Left cardiac atrium (tissue), 4 donors: ENCODE measurements at places on chromosomes 16 and 17. TPM values are rescaled to one million over a fixed set of nuclear protein-coding genes. Genes with fewer than 3 reads are reported as not detected.
A peak's percentile ranks its signal among the peaks of the same experiment; 100 is the strongest.

DNA sequence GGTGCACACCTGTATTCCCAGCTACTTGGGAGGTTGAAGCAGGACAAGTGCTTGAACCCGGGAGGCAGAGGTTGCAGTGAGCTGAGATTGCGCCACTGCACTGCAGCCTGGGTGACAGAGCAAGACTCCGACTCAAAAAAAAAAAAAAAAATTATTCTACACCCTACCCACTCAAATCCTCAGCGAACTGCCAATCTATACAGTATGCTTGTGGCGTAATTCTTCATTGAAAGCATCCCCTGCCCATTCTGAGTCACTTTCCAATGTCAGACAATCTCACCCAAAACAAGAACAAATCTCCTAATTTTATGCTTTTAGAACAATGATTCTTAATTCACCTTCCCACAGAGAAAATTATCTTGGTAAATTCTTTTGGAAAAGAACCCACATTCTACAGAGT lies 12.0 kb downstream of the AMFR start:
- no peak for DNase-seq

- DNase-seq = no peak
Measured at GRCh38 chr17:72025113-72025512, 95.7 kb upstream of the SOX9 start.

GRCh38 chr17:66508896-66509844 lies 206.8 kb downstream of the PRKCA start:
- peak; percentile 31 for DNase-seq

Gene MMP28
- total RNA-seq = 5.0 TPM

- DNase-seq = no peak
Measured at GRCh38 chr16:48622456-48623303, 12.7 kb upstream of the N4BP1 start.

- DNase-seq = peak; percentile 71
Measured at GRCh38 chr16:81315271-81316175, 761 bp downstream of the GAN start.

DNA sequence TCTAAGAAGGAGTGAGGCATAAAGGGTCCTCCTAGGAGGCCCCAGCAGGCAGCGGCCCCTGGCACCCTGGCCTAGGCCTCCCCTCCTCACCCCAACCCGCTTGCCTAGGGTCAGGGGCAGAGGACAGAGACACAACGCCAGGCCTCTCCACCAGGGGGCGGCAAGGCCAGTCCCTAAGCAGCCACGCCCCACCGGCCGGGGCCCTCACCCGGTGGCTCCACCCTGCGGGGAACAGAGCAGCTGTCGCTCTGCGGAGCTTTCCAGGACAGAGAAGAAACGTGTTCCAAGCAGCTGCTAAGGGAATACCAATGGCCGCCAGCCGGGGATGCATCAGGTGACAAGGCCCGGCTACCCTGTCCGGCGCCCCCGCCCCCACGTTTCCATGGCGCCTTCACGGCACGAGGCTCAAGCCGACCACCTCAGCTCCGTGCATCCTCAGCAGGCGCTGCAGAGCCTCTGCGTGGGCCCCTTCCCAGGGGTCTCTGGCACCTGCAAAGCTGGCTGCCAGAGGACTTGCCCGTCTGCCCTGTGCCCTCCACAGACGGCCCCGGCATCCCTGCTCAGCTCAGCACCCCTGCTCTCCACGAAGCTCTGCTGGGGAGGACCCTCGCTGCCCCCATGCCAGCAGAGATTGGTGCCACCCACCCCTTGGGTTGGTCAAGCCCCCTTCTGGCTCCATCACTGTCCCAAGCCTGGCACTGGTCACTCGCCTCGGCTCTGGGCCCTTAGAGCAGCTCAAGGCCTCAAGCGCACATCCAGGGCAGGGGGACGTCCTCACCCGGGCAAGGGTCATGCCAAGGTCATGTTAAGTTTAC lies 5.6 kb downstream of the ZNF598 start:
- peak; percentile 92 for DNase-seq

- no peak for DNase-seq
Measured at GRCh38 chr17:2385240-2386210, 15.3 kb downstream of the MNT start.

Gene KRTAP16-1
- total RNA-seq = not detected

Gene RNF222
- not detected for total RNA-seq

Gene ATP2A1
- 0.27 TPM for total RNA-seq

Gene POLR2C
- 33.2 TPM for total RNA-seq

DNA sequence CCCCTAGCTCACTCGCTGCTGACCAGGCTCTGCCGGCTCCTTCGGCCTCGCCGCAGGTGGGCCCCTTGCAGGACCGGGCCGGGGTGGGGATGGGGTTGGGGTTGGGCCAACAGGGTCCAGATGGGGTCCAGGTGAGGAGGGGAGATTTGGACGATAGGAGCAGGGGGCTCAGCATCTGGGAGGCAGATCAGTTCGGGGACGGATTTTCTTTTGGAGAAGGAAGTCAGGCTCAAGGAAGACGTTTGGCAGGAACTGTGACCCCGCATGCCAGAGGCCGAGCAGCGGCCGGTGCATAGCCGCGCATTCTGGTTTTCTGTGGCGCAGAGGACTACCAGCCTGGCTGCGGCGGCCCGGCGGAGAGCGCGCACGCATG lies 845 bp upstream of the ALDOA start:
- DNase-seq = no peak

DNA sequence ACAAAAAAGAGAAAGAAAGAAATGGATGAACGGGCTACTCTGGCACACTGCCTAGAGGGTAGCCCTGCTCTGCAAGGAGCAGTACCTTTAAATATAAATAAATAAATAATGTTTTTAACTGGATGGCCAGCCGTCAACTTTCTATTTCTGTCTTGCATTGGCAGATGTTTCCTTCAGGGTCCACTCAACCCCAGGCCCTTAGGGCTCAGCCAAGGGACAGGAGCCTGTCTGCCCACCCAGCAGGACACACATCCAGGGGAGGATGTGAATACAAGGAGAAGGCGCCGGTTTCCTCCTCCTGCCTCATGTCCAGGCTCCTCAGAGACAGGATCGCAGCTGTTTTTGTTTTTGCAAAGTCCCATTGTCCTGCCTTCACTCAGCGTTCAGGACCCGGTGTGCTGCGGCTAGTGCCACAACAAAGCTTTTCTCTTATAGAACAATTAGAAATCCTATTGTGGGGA lies 22.6 kb downstream of the TTYH2 start:
- DNase-seq = no peak

Gene RAMP2
- 40.9 TPM for total RNA-seq

Gene YBX2
- 1.2 TPM for total RNA-seq

Gene LDHD
- total RNA-seq = 28.5 TPM

- no peak for DNase-seq
Measured at GRCh38 chr16:69049146-69049545, 56.3 kb upstream of the HAS3 start.

- DNase-seq = no peak
Measured at GRCh38 chr16:53771655-53772497, 67.9 kb downstream of the FTO start.

Gene PYY
- total RNA-seq = not detected

DNA sequence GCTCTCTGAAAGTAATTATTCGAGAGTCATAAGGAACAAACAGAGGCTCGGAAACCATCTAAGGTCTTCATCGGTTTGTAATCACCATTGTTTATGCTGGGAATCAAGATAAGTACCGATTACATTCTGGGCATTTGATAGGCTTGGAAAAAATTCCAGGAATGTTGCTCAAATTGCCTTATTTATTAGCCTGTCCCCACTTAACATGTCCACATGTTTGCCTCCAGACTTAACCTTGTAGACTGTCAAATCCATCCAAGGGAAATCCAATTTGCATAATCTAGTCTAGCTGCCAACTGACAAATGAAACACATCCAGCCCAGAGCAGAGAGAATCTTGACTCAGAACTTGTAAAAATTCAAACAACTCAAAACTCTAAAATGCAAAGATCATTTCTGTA lies 51.3 kb upstream of the TMC5 start:
- DNase-seq = no peak

Gene TLCD1
- total RNA-seq = 3.5 TPM

DNA sequence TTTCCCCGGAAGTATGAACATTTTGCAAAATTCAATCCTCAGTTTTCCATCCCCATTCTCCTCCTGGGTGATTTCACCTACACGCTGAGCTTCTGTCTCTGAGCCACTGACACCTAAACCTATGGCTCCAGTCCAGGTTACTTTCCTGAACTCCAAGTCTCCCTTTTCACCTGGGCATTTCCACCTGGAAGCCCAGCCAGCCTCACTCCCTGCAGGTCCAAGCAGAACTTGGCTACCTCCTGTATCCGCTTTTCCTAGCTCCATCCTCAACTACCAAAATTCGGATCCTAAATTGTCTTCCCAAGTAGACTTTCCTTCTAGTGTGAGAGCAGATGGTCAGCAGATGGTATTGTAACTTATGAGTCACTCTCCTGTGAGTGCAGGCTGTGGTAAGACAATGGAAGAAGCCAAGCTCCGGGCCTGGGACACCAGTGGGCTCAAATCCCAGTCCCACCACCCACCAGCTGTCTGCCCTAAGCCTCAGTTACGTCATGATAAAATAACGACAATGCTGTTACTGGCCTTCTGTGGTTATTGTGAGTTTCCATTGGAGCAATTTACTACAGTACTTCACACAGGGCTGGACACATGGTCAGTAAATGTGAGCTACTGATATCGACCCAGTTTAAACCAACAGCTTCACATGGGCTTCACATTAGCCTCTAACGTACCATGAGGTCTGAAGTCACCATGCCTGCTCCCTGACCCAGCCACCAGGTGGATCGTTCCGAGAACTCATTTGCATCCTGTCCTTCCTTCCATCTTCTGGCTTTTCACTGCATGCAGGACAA lies 33.3 kb downstream of the PECAM1 start:
- peak; percentile 75 for DNase-seq

Gene ADGRG1
- 22.9 TPM for total RNA-seq

- DNase-seq = peak; percentile 96
Measured at GRCh38 chr17:76540381-76541300, 797 bp downstream of the PRCD start.

GRCh38 chr17:38910325-38910724 lies 15.1 kb upstream of the LASP1NB start:
- DNase-seq = no peak

Gene TP53TG3
- total RNA-seq = 0.39 TPM

Gene ITGAD
- not detected for total RNA-seq

GRCh38 chr17:53892222-53892621 lies 69.5 kb downstream of the KIF2B start:
- no peak for DNase-seq

GRCh38 chr17:179781-180380 lies 1.6 kb downstream of the DOC2B start:
- no peak for DNase-seq
